Activated CD4-positive, alpha-beta T cell treated with anti-CD3 and anti-CD28 coated beads, Interleukin-2, amount 10 ng/mL, durations not matched to agents 24 days and 14 days (primary cell): ENCODE measurements at places on chromosomes 7 and 10.

GRCh38 chr7:82071468-82071867 is 301.6 kb upstream of the HGF start:
- DNase-seq, result no peak

- DNase-seq, result no peak
These were observed 260.3 kb upstream of the FERD3L start for GRCh38 chr7:19405541-19405940.

DNA sequence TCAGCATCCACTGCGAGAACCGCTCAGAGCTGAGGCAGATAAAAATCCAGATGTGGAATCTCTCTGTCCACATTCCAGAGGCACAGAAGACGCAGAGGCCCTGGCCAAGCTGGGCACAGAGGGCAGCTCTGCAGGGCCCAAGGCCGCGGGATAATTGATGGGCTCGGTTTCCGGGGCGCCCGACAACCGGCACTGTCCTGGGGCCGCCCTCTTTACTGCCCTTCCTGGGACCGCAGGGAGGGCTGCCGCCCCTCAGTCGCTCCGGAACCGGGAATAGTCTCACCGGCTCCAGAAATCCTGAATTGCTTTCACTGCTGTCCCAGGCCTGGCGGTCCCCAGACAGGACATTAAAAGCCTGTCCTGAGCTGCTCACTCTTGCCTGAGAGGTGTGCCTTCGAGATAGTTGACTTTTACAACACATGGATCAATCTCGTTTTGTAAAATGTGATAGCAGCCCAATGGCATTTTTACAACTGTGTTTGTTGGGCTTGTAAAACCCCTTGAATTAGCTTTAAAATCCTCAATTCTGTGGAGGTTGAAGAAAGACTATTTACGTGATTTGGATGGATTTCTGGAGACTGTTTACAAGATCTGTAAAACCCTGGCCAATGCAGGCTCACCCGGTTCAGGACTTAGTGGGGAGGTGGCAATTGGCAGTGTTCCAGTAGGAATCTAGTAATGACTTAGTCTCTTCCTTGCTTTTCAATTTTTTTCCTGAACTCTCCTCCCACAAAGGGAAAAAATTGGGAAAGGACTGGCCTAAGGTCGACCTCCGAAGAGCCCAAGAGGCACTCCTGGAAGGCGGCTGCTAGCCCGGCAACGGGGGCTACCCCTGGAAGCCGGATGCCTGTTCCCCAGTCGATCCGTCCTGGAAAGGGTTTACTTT is 1.4 kb upstream of the HOXA6 start:
- DNase-seq, result no peak

- DNase-seq, result peak; percentile 91
These were observed 212.4 kb downstream of the CCSER2 start for GRCh38 chr10:84540617-84541288.

GRCh38 chr10:122492006-122492405 is 30.7 kb downstream of the HTRA1 start:
- DNase-seq, result no peak

DNA sequence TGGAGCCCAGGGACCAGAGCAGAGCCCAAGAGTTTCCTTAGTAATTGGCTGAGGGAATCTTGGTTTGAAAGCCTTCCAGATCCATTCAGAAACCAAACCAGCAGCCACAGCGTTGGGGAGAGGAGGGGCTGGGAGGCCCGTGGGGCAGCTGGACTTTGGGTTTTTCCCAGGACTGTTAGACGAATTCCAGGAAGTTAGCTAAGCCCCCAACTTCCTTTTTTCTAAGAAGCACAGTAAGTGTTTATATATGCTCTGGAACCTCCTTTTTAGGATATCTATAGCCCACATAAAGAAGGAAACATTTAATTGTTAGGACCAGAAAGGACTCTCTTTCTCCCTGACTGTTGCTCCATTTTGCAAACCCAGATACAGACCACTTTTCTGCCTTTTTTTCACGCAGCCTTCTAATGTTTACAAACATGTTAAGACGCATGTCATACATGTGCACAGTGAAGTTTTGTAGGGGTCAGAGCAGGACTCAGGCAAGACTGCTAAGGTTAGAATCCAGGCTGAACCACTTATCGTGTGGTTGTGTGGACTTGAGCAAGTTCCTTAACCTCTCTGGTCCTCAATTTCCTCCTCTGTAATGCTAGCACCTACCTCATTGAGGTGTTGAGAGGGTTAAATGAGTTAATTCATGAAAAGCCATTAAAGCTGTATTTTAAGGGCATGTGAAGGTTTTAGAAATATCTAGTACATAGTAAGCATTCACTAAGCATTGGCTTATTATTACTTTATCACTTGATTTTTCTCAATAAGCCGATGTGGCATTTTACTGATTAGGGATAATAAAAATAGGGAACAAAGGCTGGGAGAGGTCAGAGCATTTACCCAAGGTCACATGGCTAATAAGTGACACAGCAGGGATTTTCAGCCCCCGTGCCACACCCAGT is 42.4 kb downstream of the TBATA start:
- peak; percentile 67 for DNase-seq

DNA sequence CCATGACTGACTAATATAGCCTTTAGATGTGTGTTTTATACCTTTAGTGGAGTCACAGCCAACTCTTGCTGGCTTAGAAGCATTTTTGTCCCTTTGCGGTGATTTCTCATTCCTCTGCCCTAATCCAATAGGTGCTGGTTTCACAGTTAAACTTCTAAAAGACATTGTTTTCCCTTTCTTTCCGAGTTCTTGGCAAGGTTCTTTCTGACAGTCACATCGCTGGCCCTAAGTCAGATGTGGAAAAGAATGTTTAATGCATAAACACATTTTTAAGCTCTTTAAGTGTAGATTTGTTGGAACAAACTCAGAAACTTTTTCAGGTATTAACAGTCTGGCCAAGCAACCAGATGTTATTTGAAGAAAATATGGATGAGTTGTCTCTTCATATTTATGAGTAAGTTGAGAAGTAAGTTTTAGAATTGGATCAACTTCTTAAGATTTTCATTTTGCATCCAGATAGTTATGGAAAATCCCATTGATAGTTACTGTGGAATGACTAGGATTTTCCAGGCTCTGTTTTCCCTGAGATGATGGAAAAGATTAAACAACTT is 4.1 kb downstream of the EPDR1 start:
- no peak for DNase-seq

DNA sequence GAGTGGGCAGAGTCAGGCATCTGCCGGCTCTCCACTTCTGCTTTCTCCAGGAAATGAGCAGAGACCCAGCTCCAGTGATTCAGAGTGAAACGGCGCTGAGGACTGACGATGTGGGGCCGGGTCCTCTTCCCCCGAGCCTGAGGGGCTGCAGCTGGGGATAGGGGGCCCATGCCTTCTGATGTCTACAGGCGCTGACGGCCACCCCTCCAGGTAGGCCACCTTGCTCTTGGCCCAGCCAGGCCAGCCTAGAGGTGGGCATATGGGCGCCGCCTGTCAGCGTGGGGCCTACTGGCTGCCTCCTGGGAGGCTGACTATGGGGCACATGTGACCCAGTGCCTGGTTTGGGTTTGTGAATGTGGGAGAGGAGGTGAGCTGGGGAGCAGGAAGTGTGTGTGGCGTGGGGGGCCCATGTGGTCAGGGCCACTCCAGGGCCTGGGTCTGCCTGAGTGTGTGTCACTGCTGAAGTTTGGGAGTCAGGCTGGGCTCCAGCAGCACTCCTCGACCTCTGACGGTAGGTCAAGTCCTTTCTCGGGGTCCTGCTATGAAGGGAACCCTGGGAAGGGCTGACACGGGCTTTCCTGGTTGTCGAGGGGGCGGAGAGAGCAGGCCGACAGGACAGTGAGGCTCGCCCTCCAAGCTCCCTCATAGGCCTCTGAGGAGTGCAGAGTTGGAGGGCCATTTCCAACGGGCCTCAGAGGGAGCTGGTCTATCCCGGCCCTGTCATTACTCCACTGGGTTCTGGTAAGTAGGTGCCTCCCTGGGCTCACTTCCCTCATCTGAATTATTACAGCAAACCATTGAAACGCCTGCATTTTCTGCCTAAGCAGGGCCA is at the start of gene WDFY4:
Gene WDFY4, plus strand, starts transcription at position 82 of the 832 bp plus-strand sequence. CDS start 24,860 bp downstream, outside the sequence.
- DNase-seq, result peak; percentile 34

DNA sequence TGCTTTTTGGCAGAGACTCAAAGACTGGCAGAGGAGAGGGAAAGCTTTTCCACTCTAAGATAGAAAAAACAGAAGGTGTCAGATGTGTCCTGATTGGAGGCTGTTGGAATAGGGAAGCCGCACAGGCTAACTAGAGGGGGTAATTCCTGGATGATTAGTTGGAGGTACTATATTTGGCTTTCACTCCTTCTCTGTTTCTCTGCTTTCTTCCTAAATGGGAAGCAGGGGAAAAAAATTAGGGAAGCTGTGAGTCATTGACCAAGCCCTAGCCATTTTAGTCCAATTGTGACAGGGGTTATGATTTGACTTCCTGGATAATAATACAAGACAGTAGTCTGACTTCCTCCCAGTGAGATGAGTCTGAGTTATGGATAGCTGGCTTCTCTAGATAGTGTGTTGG is 475.2 kb upstream of the CELF2 start:
- no peak for DNase-seq

DNA sequence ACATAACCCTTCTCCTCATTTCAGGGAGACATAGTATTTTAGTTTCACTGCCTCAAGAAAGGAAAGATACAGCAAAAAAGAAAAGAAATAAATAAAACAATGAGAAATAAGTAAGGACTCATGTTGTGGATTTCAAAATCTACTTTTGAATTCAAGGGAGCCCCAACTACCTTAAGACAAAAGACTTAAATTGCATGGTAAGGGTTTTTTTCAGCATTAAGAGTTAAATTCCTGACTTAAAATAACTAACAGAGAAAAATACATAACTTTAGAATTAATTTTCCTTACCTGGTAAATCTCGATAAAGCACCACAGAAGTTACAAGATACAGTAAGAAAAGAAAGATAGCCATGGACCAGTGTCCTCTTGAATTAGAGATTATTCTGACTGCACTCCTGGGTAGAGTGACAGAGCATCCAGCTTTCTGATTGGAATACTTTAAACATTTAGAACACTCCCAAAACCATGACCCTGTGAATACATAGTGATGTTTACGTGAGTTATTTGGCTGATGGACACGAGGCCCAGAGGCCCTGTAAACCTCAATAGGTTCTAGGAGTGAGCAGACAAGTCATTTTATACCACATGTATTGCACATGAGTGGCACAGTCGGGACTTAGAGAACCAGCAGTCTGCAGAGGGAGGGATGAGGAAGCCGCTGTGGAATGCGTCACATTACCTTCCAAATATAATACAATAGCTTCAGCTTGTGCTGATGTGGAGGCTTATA is 292.5 kb upstream of the SEMA3C start:
- DNase-seq, result no peak

DNA sequence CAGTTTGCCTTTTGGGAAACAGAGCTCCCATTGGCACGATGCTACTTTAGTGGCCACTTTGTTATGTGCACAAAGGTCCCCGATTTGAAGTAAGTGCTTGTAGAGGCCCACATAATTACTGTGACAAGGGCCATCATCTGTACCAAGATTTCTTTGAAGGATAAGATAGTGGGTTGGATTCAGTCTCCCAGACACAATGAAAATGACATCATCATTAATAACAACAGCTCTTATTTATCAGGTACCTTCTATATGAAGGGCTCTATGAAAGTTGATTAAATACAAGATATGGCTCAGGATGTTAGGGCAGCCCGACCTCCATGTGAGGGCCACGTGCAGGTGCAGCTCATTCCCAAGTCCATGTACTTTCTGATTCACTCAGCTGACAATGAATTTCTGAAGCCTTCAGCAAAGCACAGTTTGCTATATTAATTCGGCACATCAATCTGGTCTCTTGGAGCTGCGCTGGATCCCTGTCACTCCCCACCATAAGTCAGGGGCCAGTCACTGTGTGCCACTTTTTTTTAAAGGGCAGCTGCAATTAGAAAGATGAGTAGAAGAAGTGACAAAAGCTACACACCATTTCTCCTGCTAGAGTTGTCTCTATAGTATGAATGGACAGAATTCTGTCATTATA is 140.3 kb downstream of the ABCA13 start:
- no peak for DNase-seq

DNA sequence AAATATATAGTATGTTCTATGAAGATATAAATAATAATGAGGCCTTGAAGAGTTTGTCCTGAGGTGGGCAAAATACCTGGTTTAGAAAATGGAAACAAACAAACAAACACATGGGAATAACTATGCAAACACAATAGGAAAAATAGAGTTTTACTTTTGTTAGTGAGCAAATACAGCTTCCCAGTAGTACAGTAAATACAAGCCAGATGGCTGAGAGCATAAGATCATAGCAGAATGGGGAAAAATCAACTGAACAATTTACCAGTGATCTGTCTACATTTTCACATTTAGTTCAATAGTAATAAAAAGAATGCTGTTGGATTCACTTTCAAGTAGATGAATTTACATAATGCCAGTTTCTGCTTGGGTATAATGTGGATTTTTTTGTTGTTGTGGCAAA is 45.1 kb downstream of the ADD3 start:
- DNase-seq, result no peak

DNA sequence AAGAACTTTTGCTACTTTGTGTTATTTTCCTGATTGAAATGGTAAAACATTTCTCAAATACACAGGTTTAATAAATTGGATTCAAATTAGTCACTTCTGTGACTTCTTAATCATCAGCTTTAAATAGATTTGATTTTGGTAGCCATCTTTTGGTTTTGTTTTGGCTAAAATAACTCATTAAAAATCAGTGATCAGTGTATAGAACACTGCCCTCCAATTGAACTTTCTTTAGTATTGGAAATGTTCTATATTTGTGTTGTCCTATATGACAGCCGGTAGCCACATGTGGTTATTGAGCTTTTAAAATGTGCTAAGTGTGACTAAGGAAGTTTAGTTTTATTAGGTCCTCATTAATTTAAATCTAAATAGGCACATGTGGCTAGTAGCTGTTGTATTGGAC is 50.4 kb downstream of the GLCCI1 start:
- DNase-seq, result no peak

DNA sequence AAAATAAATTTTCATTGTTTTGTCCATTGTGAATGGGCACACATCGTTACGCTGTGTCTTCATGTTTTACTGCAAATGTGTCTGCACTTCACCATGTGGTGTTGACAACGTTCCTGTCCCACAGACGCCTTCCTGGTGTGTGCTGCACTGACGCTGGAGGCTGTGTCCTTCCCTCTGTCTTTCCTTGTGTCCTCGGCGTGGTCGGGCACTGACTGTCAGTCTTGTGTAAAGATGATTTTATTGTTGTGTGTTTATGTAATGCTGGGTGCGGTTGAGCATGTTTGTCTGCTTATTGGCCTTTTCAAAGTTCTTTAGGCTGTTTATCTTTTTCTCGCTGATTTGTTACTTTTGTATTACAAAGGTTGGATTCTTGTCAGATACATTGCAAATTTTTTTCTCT is 18.1 kb downstream of the IDI2 start:
- no peak for DNase-seq

GRCh38 chr7:4143511-4144171 is 538.5 kb upstream of the FOXK1 start:
- DNase-seq, result no peak
